Activated T-helper 2 cell treated with anti-CD3 and anti-CD28 coated beads, Interferon-gamma antibody, Interleukin-2, Interleukin-4, amounts not matched to agents 10 μg/mL and 5 μg/mL and 100 μg/mL, durations not matched to agents 14 hours and 24 hours and 36 hours (primary cell): ENCODE measurements at places on chromosomes 2 and 18. TPM values are rescaled to one million over a fixed set of nuclear protein-coding genes. Genes with fewer than 3 reads are reported as not detected.

Gene POLE4
- 46.1 and 55.3 TPM in 2 replicates for total RNA-seq

Gene SFT2D3
- total RNA-seq = 4.5 and 5.9 TPM in 2 replicates

Gene ARHGAP25
- 39.9 and 41.3 TPM in 2 replicates for total RNA-seq

Gene GNAL
- total RNA-seq = 0.14 and 0.52 TPM in 2 replicates

Gene ABCG5
- total RNA-seq = 0.14 TPM in 2 replicates

Gene MDH1B
- 0.25 and 0.55 TPM in 2 replicates for total RNA-seq
